ENCODE measurements at places on chromosomes 1 and 21. TPM values are rescaled to one million over a fixed set of nuclear protein-coding genes. Genes with fewer than 3 reads are reported as not detected.

GRCh38 chr1:86227026-86227425 lies 70.5 kb upstream of the COL24A1 start:
- DNase-seq: no peak

DNA sequence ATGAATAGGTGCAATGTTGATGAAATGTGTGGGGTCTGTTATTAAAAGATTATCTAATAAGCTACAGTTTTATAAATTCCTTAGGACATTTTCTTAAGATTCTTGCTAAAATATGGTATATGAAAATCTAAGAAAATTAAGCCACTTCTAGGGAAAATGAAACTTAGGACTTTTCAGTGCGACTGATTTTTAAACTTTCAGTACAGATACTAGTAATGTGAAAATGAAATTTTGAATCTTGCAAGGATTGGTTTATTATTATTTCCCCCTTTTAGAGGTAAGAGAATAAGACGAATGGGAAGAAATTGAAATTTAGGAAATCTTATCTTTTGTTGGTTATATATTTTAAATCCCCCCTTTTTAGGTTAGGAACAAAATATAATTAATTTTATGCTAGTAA lies 16.4 kb downstream of the CAPZA1 start:
- no peak for DNase-seq

DNA sequence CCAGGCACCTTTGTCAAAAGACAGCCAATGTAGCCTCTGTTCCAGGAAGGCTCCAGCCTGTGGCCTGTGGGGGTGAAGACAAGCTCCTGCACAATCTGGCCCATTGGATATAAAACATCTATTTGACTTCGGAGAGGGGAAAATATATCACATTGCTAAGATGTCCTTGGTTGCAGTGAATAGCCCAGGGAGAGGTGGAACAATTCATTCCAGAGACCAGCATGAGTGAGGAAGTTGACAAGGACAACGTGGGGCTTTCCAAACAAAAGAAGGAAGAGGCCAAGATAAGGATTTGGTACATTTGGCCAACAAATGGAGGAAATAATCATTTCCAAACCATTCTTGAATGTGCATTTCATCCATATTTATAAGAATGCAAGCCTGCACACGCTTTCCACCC lies 187.0 kb downstream of the ETS2 start:
- DNase-seq: no peak

DNA sequence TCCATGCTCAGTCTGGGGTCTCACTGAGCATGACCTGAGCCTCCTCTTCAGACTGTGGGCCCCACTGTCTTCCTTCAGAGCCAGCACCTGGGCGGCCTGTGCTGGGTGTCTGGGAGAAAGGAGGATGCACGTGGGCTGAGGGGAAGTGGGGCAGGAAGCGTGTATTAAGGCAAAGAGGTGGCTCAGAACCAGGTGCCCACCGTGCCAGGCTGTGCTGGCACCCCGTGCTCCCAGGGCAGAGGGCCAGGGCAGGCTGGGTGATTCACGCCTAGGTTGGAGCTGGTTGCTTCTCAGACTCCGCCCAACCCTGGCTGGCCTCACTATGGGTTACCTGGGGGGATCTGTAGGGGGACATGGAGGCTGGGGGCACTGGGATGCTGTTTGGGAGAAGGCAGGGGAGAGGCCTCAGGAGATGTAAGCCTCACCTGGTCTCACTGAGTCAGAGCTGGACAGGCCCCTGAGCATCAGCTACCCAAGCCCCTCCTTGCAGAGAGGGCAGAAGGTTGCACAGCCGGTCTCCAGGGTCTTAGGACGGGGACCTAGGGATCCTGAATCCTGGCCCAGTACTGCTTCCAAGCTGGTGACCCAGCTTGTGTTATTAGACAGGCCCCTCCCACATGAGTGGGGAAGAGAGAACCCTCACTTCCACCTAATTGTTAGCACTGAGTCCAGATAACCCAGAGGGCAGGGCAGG lies 18.6 kb upstream of the PADI1 start:
- DNase-seq: no peak

DNA sequence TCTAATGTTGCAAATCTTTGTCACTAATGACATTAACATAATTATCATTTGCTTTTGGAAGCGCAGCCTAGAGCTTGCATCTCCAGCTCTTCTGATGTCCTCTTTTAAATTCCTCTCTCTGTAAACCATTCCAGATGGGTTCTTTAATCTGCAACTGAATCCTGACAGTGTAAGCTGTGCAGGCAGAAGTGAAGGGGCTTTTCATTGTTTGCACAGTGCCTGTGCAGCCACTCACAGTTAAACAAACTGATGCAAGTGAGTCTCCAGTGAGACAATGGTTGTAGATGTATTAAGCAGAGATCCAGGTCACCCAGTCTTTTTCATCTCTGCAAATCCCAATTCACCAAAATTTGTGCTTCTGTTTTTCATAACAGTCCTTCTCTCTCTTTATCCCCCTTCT lies 22.5 kb upstream of the FCRL5 start:
- no peak for DNase-seq

DNA sequence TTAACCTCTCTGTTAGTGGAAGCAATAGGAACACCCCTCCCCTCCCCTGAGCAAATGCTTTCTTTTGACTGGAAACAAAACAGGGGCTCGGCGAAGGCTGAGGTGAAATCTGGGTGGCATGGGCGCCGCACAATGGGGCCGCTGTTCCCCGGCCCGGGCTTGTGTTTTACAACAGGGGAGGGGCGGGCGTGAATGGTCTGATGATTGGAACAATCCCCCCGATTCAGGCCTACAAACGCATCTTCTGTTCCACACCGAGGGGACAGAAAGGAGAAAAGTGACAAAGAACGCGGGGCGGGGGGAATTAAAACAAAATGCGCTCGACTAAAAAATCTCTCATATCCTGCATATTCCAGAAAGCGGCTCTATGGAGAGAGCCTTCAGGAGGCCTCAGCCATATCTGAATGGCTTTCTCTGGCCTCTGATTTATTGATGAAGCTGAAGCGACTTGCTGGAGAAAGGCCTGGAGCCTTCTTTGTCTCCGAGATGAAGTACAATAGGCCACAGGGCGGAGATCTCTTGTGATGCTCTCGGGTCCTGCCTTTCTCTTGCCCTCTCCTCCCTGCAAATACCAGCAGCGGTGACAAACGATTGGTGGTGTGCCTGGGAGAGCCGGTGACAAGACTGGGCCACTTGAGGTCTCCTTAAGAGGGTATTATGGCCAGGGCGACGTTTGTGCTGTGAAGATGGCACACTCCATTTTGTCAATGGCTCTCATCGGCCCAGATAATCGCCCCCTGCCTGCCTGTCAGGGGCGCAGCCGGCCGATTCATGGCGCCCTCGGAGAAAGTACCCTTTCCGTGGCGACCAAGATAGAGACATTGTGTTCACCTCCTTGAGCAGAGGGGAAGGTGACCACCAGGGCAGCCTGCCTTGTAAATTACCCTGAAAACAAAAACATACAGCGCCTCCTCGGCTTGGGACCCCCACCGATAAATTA lies 47.1 kb upstream of the OLIG2 start:
- peak; percentile 31 for DNase-seq

DNA sequence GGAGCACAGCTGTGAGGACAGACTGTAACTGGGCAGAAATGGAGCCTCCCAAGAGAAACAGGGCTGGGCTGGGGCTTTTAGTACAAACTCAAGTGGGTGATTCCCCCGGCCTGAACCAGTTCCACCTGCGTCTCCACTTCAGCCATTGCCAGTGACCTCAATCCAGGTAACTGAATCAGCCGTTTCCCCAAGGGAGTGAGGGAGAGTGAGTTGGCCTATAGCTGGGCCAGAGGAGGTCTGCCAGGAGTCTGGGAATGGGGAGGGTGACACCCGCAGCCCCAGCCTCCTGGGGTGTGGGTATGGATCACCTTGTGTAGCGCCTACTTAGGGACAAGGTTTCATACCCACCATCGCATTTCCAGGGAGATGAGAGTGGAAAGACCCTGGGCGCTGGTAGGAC lies 8.5 kb downstream of the SLC26A9 start:
- no peak for DNase-seq

DNA sequence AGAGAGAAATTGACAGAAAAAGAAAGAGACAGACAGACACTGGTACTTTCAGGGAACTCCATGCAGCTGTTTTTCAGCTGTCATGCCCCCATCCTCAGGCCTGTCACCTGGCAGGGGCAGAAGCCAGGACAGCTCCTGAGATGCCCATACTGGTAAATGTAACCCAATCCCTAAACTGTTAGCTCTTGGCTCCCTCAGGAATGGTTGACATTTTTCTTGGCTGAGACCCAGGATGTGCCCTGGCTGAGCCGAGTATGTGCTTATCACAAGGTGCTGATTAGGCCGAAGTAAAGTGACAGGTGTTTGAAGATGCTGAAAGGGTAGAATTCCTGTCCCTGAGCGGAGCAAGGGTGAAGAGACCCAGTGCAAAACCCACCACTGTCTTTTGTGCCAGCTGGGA lies 50.7 kb downstream of the PGM1 start:
- DNase-seq: no peak

DNA sequence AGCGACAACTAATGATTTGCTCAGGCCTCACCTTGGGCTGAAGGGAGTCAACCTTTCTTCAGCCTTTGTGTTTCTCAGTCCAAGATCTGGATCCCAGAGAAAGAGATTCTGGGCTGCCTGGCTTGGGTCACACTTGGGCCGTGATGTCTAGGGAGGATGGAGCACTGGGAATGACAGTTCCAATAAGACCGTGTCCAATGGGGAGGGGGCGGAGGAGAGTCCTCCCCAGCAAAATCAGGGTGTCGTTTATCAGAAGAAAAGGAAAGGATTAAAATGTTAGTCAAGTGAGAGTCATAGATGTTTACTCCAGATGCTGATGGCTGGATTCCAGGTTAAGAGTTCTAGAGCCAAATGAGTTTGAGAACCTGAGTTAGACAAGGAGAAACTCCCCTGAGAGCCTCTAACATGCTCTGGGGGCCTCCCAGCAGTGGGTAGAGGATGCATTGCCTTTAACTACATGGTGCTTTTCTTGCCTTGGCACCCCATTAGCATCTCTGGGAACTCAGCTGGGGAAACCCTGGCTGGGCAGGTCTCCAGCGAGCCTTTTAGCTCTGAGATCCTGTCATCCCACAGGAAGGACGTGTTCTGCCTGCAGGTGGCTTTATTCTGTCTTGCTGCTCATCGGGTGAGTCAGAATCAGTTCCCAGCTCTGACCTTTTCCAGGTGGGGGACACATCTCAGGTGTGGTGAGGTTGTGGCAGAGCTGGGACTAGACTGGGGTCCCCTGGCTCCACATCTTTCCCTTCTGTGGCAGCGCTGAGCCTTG lies 22.2 kb downstream of the NIPAL3 start:
- no peak for DNase-seq

GRCh38 chr1:33814166-33814565 lies 49.7 kb upstream of the HMGB4 start:
- DNase-seq: no peak

GRCh38 chr21:34813266-34813894 lies 144.6 kb downstream of the CLIC6 start:
- no peak for DNase-seq

DNA sequence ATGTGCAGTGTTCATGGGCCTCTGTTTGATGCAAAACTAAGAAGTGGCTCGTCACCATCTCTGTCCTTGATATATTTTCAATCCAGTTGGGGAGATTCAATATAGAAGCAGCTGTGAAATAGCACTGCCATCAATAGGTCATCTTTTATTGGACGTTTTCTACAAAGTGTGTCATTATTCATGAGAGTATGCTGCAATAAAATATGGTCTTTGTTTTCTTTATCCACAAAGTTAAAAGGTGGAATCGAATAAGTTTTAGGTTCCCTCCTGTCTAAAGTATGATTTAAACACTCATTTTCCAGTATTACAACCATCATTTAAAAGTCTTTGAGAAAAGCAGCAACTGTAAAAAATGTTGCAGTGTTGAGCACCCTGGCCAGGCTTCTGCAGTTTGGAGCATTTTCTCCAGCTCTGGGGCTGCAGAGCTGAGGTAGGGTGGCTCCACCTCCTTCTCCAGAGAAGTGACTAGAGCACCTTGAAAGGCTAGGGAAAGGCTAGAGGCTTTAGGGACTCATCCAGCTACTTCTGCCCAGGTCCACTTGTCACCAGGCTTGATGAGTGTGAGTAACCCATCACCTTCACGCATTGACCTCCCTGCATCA lies 56.5 kb upstream of the DNAH14 start:
- no peak for DNase-seq

GRCh38 chr1:55717111-55717510 lies 501.9 kb upstream of the USP24 start:
- DNase-seq: no peak

DNA sequence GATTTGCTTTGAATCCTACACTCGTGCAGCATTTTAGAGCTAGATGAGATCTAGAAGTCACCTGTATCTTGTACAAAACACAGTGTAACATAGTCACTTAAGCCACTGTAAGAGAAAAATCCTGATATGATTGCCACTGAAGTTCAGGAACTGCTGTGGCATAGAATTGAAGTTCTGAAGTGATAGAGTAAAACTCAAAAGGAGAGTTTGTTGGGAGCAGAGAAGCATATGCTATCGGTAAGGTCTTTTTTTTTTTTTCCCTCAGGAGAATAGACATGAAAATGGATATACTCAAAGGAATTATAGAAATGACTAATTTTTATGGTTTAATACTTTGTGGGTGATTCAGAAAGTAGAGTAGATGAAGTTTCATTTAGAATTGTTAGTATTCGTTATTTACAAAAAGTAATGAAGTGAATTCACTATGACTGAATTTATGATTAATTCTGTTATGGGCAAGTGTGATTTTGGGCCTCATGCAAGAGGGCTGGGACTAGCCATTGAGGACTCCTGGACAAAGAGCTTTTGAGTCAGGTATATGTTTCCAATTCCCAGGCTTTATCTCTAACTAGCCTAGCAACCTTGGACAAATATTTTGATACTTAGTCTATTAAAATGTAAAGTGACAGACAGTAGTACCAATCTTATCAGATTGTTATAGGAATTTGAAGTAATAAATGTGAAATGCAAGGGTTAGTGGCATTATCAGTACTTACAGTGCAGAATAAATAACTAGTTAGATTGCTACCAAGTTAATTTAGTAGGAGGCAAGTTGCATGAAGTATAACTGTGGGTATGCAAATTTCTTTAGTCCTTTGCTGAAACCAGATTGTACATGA lies 3.1 kb downstream of the KCTD3 start:
- DNase-seq: no peak

DNA sequence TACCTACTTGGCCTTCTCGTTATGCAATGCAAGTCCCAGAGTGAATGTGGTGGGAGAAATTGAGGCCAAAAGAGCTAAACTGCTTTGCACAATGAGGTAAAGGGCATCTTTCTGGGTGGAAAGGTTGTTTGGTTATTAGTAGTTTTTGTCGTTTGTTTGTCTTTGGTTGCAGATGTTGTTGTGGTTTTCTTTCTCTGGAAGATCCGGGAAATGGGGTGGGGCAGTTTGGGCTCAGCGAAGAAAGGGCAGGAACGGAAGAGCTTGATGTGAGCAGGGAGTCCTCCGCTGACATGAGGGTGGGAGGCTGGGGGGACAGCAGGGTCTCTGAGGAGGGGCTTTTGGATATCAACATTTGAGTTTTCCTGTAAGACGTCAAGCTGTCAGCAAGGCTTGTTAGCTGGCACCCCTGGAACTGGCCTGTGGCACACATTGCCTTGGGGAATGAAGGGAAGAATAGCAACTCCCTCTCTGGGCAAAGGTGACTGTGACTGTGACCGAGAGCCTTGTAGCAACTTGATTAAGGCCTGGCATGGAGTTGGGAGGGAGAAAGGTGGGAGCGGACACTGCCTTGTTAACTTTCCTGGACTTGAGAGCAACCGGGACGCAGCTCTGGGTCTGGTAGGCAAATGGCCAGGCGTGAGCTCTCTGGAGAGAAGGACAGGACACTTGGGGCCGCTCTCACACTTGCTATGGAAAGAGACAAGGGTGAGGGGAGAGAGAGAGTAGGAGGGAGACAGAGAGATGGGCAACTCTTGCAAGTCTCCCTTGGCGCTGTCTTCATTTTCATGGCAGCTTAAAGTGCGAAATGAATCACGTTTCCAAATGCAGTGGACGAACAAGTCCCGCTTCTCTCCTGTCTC lies 15.4 kb upstream of the OPRD1 start:
- no peak for DNase-seq

Gene SRP9
- 337 TPM for total RNA-seq

Gene LAMC1
- 37.7 TPM for total RNA-seq

Gene TMPRSS3
- not detected for total RNA-seq

Gene INSRR
- total RNA-seq: 0.31 TPM
